Muscle of back (tissue), 13 donors: ENCODE measurements at places on chromosomes 3 and 15.

DNA sequence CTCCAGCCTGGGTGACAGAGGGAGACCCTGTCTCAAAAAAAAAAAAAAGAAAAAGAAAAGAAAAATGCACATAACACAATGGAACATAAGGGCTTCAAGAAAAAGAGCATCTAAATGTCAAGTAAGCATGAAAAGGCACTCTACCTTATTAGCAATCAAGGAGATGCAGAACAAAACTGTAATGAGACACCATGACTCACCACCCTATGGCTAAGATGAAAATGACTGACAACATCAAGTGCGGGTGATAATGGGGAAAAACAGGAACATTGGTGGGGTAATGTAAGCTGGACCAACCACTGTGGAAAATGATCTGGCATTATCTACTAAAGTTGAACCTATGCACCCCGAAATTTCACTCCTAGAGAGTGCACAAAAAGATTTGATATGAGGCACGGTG, 19.6 kb upstream of the NSMCE3 start:
- no peak for DNase-seq

GRCh38 chr3:190886945-190887344, 24.5 kb upstream of the GMNC start:
- no peak for DNase-seq

GRCh38 chr15:81166636-81167305, 29.9 kb upstream of the IL16 start:
- no peak for DNase-seq

- no peak for DNase-seq
Observed at GRCh38 chr3:184164648-184165330, 9.6 kb downstream of the DVL3 start.
